Muscle of back (tissue), 13 donors: ENCODE measurements at places on chromosomes 12 and 14. TPM values are rescaled to one million over a fixed set of nuclear protein-coding genes. Genes with fewer than 3 reads are reported as not detected.

MDGA2 gene
- polyA plus RNA-seq = 0.14 TPM

BRAP gene
- polyA plus RNA-seq = 12.5 TPM

TMEM233 gene
- 4.9 TPM for polyA plus RNA-seq

KRT77 gene
- not detected for polyA plus RNA-seq

FAM181A gene
- not detected for polyA plus RNA-seq

KERA gene
- polyA plus RNA-seq = 63.7 TPM

FAM222A gene
- 6.6 TPM for polyA plus RNA-seq

C14orf132 gene
- polyA plus RNA-seq = 21.3 TPM

PPP1R1A gene
- 51.3 TPM for polyA plus RNA-seq

SSPN gene
- 132 TPM for polyA plus RNA-seq

OR6C74 gene
- not detected for polyA plus RNA-seq

LHX5 gene
- not detected for polyA plus RNA-seq

MYH7 gene
- polyA plus RNA-seq = 829 TPM

MYH6 gene
- polyA plus RNA-seq = 5.1 TPM

PLA2G1B gene
- polyA plus RNA-seq = not detected

BDKRB2 gene
- polyA plus RNA-seq = 4.0 TPM

RERG gene
- 9.3 TPM for polyA plus RNA-seq

SLC39A5 gene
- polyA plus RNA-seq = not detected

ANKRD33 gene
- polyA plus RNA-seq = not detected

CACNA2D4 gene
- 2.8 TPM for polyA plus RNA-seq

TAS2R50 gene
- polyA plus RNA-seq = not detected

LMBR1L gene
- polyA plus RNA-seq = 35.2 TPM

RPGRIP1 gene
- 0.37 TPM for polyA plus RNA-seq

IFI27L2 gene
- 11.0 TPM for polyA plus RNA-seq

BICDL1 gene
- 5.9 TPM for polyA plus RNA-seq

DIO3 gene
- 6.5 TPM for polyA plus RNA-seq

CLEC4A gene
- polyA plus RNA-seq = 1.5 TPM

IFI27 gene
- 3.7 TPM for polyA plus RNA-seq

PPP1R36 gene
- 0.13 TPM for polyA plus RNA-seq
